ENCODE measurements at places on chromosomes 3 and 15.

GRCh38 chr3:9686050-9686550 lies 17.5 kb upstream of the CPNE9 start:
- DNase-seq, result no peak

- no peak for DNase-seq
Observed at GRCh38 chr3:45583021-45583851, 11.3 kb upstream of the LIMD1 start.

GRCh38 chr15:101353240-101353639 lies 58.2 kb upstream of the SNRPA1 start:
- DNase-seq, result no peak

DNA sequence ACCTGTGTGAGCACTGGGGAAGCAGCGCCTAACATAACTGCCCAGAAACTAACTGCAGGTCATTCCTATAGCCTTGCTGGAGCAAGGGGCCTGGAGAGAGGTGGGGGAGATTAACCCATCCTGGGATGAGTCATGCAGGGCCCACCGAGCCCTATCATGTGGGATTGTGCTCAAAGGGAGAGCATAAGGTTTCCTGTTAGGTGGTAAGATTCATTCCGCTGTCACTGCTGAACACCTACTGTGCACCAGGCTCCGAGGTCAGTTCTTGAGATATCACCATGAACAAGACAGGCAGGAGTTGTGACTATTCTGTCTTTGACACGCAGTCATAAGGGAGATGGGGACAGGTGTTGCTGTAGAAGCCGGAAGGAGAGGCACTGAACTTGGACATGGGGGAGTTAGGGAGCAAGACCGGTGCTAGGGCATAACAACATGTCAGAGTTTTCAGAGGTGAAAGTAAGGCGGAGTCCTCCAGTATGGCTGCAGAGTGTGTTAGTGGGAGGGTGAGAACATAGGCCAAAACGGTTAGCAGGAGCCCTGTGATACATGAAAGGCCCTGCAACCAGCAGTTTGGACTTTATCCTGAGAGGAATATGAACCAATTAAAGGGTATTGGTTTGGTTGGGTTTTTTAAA lies 2.4 kb downstream of the SLC25A38 start:
- no peak for DNase-seq

DNA sequence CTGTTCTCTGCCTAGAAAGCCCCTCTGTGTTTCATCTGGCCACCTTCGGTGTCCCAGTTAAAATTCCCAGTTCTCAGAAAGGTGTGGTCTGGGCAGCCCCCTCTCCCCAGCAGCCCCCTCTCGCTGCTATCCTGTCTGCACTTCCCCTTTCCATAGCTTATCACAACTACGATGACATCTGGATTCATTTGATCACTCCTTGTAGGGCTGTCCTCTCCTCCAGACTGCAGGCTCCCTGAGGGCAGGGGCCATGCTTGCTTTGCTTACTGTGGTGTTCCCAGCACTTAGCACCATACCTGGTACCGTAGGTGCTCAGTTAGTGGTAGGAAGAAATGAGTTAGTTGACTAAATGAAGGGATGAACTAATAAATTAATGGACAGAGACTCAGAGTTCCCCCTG lies 26.3 kb upstream of the GOLGA6C start:
- DNase-seq, result no peak

- DNase-seq, result no peak
Observed at GRCh38 chr3:195570344-195570743, 13.4 kb downstream of the APOD start.

DNA sequence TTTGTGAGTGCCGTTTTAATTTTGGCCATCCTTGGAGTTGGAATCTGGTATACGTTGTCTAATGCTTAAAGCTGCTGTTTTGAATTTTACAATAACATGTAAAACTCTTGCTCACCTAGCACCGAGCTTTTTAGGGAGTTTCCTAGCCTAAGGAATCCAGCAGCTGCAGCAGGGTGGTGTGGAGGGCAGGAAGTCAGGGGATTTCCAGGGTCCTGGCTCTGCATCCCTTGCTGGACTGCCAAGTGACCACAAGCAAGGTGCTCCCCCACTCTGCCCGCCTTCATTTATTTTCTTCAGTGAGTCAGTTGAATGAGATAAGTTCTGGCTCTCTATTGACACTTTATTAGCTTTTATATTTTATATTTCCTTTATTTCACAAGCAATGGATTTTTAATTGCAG lies 113.7 kb downstream of the ATG7 start:
- DNase-seq, result no peak

GRCh38 chr3:71528816-71529215 lies 54.7 kb downstream of the FOXP1 start:
- no peak for DNase-seq

GRCh38 chr15:62125773-62126172 lies 39.3 kb downstream of the C2CD4B start:
- no peak for DNase-seq

DNA sequence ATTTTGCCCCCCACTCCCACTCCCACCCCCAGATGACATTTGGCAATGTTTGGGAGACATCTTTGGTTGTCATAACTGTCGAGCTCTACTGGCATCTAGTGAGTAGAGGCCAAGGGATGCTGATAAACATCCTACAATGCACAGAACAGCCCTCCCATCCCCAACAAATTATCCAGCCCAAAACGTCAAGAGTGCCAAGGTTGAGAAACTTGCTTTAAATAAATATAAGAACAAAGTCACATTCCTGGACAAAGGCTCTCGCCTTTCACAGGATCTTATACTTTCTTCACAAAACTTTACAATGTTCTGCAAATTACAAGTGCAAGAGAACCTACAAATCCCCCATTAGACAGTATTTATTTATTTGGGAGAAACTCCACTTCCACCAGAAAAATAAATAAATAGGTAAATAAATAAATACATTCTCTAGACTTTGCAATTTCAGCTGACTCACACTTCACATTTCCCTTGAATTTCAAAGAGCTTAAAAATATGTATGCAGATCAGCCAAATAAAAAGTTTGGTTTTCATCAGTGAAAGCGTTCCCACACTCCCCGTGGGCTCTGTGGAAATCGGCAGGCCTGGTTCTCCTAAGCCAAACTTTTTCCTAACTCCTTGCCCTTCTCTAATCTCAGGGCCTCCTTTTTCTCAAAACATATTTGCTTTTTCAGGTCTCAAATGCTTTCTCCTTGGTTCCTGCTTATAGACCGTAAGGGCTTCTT lies 12.7 kb upstream of the CPA3 start:
- no peak for DNase-seq

DNA sequence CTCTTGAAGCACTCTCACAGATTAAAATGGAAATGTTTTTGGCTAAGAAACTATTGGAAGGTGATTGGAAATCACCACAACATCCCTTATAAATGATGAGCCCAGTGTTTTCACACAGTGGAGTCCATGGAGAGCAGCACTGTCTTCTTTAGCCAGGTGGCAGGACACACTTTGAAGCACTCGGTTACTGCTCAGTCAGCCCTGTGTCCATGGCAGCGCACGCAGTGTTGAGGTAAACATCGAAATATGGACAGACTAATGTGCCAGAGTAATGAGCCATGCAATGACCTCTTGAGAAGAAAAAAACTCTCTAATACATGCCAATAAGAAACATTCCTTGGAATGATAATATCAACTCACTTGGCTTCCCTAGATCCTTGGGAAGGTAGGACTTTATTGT lies 66.6 kb downstream of the TGFBR2 start:
- DNase-seq, result no peak

DNA sequence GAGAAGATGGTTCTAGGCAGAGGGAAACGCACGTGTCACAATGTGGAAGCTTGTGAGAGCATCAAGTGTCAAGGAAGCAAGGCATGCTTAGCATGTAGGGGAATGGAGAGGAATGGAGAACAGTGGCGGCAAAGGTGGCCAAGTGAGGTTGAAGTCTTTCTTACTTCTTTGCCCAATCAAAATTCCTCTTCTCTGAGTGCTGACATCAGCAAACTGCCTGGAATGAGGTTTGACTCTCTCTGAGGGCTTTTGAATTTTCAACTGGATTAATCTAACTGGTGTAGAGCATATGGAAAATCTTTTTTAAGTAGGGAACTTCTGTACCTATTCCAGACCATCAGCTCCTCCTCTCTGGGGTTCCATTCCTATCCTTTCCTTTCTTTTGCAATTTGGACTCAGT lies 61.9 kb upstream of the BNC1 start:
- DNase-seq, result no peak

DNA sequence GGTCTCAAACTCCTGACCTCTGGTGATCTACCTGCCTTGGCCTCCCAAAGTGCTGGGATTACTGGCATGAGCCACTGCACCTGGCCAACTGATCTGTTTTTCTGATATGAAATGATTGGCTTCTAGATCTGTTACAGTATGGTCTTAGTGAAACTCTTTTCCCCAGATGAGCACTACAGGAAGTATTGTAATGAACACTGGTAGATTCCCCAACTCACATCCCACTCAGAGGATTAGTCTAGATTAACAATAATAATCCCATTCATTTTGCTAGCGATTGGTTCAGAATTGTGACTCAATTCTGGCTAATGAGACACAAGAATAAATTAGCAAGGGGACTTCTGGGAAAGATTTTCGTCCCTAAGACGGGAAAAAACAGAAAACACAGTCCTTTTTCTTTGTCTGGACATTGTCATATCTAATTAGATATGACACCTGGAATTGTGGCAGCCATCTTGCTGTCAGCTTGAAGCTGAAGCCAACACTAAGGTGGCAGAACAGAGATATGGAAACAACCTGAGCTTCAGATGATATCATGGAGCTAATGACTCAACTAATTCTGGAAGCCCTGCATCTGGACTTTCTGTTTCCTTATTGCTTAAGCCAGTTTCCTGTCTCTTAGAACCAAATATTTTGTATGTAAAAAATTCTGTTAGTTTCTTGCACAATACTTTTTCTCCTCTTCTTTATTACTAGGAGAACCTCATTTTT lies 17.4 kb upstream of the NPTN start:
- no peak for DNase-seq

DNA sequence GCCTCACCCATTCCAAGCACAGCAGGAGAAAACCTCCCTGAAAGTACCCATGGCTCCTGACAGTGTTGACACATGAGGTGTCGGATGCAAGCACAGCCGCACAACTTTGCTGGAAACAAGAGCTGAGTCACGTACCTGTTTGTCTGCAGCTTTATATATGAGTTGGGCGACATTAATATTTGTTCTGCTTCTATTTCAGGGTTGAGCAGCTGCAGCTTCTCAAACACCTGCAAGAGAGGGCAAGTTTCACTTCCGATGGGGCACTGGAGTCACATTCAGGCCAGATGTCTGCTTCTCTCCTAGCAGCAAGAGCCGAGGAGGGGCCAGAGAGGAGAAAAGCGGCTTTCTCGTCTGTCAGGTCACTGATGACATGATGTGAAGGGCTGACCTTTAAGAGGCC lies 88.0 kb downstream of the NUP210 start:
- DNase-seq, result no peak

DNA sequence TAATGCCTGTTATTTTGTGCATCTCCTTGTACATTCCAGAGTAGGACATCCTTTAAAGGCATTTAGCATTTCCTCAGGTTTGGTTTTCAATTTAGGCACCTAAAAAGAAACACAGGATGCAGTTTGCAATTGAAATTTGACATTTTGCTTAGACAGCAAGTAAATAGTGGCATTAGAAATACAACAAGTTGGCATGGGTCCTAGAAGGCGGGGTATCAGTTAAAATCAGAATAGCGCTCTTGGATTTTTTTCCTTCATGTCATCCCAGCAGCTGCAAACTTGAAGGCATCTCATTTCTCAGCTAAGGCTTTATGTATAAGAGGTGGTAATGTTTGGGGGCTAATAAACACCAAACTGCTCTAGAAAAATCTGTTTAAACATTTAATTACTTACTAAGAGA lies 47.5 kb upstream of the SKOR1 start:
- no peak for DNase-seq

- no peak for DNase-seq
Observed at GRCh38 chr15:74220475-74221248, 15.5 kb upstream of the CCDC33 start.

DNA sequence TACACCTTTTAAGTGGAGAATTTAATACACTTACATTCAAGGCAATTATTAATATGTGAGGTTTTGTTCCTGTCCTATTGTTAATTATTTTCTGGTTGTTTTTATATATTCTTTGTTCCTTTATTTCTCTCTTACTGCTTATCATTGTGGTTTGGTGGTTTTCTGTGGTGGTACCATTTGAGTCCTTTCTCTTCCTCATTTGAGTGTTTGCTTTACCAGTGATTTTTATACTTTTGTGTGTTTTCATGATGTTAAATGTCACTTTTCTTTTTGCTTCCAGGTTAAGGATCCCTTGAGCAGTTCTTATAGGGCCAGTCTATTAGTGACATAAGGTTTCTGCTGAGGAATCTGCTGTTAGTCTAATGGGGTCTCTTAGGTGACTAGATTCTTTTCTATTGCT lies 116.5 kb downstream of the LRRK1 start:
- no peak for DNase-seq
